ENCODE measurements at places on chromosomes 11 and 22.

- DNase-seq: no peak
Measured at GRCh38 chr11:127050186-127050585, 49.6 kb upstream of the KIRREL3 start.

GRCh38 chr22:20282901-20283673 lies 15.0 kb upstream of the RTN4R start:
- no peak for DNase-seq

- no peak for DNase-seq
Measured at GRCh38 chr11:102794382-102794781, 3.6 kb downstream of the MMP1 start.

GRCh38 chr11:11777897-11778296 lies 63.9 kb upstream of the USP47 start:
- DNase-seq: no peak

- DNase-seq: no peak
Measured at GRCh38 chr11:6745465-6746015, 26.2 kb downstream of the OR2AG2 start.

DNA sequence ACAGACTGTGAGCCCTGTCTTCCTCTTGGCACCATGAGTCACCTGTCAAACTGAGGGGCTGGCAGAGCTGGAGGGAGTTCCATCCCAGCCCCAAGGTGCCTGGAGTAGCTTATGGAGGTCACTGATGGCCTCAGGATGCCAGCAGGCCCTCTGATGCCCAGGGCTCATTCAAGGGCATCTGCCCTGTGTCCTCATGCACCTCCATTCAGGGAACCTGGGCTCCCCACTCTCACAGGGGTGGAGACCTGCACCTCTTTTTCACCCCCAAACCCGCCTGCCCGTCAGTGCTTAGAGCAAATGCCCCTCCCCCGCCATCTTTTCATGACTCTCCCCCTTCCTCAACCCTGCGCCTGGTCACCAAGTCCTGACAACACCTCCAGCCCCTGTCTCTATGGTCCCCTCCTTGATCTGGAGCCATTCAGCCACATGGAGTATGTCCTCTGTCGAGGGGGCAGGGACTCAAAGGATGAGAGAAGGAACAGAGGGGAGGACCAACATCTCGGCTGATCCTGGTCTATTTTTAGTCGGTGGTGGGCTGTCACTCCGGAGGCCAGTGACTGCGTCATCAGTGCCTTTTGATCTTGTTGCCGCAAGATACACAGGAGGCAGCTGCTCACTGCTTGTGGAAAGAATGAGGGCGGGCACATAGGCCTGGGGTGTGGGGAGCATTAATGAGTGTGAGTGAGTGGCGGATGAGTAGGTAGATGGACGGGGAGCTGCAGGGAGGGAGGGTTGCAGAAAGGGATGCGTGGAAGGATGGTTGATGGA lies 72.2 kb downstream of the CDKN1C start:
- no peak for DNase-seq

- DNase-seq: no peak
Measured at GRCh38 chr22:30637701-30638114, 2.1 kb downstream of the SLC35E4 start.
